ENCODE measurements at places on chromosomes 11 and 22. TPM values are rescaled to one million over a fixed set of nuclear protein-coding genes. Genes with fewer than 3 reads are reported as not detected.

Gene TIMP3
- polyA plus RNA-seq, result 105 TPM

DNA sequence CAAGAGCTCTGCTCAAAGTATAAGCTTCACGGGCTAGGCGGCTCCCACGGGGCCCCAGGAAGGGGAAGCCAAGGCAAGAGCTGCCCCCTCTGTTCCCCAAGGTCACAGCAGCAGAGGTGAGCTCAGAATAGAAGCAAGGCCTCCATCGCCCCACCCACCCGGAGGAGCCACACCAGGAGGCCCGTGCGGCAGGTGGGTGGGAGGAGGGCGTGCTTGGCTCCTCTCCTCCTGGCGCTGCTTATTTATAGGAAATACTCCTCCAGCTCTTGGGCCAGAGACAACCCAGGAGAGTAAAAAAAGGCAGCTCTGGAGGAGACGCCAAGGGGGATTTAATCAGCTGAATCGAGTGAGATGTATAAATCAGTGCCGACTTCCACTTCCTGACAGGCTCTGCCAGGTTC lies 87.8 kb downstream of the FEZ1 start:
- no peak for DNase-seq

DNA sequence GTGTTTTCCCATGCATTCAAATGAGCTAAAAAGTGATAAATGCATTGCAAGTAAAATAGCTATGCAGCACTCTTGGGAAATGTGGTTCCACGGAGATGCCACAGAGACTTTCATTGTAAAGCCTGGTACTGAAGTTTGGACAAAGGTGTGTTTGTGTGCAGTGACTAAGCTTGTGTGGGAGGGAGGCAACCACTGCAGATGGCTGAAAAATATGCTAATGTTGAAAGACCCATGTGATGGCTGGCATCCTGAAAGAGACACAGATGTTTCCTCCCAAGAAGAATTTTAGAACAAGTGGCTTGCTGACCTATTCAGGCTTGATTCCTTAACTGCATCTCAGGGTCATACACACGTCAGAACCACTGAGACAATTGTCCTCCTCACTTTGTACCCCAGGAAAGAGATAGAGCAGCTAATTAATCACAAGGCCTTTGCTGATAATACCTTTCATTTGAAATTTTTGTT lies 73.8 kb downstream of the FAM76B start:
- peak; percentile 99 for DNase-seq

GRCh38 chr22:30324014-30324730 lies 2.6 kb downstream of the TBC1D10A start:
- DNase-seq, result no peak

DNA sequence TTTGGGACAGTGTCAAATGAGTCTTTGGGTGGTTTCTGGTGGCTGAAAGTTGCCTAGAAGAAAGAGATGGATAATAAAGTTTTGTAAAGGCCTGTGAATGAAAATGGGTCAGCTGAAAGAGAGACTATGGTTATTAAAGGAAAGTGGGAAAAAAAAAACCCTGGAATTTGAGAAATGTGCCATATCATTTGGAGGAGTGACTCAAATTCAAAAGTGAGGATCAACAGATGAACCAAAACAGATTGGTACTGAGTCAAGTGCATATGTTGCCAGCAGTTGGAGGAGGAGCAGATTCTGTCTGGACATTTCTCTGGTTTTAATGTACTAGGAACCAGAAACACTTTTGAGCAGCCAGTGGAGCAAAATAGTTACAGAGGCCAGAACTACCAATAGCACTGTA lies 339.8 kb downstream of the KCNA4 start:
- DNase-seq, result no peak

Gene C22orf42
- not detected for polyA plus RNA-seq

Gene TESMIN
- 5.2 TPM for polyA plus RNA-seq

- peak; percentile 12 for DNase-seq
Measured at GRCh38 chr11:105937738-105938137, 84.3 kb downstream of the MSANTD4 start.

Gene NAALAD2
- not detected for polyA plus RNA-seq

GRCh38 chr11:118918686-118919280 lies 6.9 kb downstream of the BCL9L start:
- no peak for DNase-seq

Gene ZBTB44
- 13.3 TPM for polyA plus RNA-seq

DNA sequence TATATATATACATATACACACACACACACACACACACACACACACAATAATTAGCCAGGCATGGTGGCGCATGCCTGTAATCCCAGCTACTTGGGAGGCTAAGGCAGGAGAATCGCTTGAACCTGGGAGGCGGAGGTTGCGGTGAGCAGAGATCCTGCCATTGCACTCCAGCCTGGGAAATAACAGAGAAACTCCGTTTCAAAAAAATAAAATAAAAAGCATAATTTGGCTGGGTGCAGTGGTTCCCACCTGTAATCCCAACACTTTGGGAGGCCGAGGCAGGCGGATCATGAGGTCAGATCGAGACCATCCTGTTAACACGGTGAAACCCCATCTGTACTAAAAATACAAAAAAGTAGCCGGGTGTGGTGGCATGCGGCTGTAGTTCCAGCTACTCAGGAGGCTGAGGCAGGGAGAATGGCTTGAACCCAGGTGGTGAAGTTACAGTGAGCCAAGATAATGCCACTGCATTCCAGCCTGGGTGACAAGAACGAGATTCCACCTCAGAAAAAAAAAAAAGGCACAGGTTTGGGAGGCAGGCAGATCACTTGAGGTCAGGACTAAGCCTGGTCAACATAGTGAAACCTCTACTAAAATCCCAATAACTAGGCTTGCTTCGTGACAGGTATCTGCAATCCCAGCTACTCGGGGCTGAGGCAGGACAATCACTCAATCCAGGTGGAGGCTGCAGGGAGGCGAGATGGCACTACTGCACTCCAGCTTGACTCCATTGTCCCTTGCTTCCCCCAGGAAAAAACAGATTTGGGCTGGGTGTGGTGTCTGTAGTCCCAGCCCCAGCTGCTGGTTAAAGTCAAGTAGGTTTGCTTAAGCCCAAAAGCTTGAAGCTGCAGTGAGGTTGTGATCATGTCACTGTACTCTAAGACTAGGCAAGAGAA lies 11.8 kb upstream of the WDR74 start:
- DNase-seq, result no peak

DNA sequence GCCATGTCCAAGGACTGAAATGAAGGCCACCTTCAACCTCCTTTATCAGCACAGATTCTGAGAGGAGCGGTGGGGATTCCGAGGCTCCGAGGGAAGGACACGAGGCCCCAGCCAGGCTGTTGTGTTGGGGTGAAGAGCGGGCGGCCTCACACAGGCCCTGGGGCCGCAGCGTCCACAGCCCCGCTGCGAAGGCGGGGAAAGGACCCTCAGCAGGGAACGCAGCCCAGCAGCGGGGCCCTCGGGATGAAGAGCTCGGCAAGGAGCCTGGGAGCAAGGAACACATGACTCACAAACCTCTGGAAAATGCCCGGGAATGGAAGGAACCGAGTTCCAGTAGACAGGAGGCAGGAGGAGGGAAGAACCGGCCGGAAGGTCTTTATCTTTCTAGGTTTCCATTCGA lies 227.2 kb downstream of the BRD1 start:
- no peak for DNase-seq

Gene SPINDOC
- polyA plus RNA-seq, result 14.3 TPM

DNA sequence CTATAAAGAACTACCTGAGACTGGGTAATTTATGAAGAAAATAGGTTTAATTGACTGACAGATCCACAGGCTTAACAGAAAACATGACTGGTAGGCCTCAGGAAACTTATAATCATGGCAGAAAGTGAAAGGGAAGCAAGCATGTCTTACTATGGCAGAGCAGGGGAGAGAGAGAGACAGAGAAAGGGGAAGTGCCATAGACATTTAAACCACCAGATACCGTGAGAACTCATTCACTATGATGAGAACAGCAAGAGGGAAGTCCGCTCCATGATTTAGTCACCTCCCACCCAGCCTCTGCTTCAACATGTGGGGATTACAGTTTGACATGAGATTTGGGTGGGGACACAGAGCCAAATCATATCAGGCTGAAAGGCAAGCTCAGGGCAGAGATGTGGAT lies 327.1 kb upstream of the DDI1 start:
- DNase-seq, result no peak

DNA sequence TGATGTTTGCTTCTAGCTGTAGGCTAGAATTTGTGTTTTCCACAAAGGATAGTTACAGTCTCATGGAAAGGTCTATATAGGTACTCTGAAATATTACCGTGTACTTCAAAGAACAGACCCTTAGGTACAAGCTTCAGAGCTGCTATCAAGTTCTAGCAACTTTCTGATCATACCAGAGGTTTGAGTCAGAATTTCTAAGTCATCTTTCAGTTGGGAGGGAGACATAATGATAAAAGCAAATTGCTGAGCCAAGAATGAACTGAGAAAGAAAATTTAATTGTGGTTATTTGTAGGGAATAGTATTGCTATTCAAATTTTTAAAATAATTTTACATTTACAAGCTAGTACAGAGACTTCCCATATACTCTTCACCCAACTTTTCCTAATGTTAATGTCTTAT lies 19.9 kb upstream of the ME3 start:
- peak; percentile 27 for DNase-seq

Gene CSNK1E
- 255 TPM for polyA plus RNA-seq

Gene CHST1
- polyA plus RNA-seq, result 0.02 TPM

DNA sequence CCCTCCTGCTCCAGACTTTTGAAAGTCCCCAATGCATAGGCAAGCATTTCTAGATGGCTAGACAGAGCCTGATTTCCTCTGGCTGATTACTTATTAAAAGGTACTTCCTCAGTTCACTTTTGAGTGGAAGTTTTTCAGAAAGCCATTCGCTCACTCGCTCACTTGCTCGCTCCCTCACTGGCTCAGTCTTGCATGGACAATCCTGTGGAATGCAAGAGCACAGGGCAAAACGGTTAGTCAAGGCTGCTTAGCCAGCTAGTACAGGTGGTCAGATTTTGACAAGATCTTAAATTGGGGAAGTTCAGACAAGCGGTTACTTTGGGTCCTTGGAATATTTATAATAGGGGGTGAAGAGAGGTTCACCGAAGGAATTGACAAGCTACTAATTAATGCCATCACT lies 101.0 kb downstream of the ARL14EP start:
- no peak for DNase-seq

GRCh38 chr11:73734993-73735392 lies 25.9 kb downstream of the RAB6A start:
- peak; percentile 8 for DNase-seq

GRCh38 chr11:27095059-27095458 lies 54.4 kb downstream of the BBOX1 start:
- DNase-seq, result no peak

DNA sequence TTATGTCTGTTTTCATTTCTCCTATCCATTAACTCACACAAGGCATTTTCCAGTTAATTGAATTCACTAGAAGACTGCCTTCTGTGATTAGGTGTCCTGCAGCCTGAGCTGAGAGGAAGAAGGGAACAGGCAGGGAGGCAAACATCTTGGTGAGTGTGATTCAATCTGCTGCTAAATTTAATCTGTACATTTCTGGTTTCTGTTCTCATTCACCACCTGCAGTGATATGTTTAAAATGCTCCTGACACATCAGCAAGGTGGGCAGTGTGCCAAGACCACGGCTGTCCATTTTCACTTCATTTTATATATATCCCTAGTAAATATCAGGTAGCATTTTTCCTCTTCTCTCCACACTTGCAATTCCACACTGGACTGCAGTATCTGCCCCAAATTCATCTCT lies 416.5 kb downstream of the TMEM135 start:
- no peak for DNase-seq

DNA sequence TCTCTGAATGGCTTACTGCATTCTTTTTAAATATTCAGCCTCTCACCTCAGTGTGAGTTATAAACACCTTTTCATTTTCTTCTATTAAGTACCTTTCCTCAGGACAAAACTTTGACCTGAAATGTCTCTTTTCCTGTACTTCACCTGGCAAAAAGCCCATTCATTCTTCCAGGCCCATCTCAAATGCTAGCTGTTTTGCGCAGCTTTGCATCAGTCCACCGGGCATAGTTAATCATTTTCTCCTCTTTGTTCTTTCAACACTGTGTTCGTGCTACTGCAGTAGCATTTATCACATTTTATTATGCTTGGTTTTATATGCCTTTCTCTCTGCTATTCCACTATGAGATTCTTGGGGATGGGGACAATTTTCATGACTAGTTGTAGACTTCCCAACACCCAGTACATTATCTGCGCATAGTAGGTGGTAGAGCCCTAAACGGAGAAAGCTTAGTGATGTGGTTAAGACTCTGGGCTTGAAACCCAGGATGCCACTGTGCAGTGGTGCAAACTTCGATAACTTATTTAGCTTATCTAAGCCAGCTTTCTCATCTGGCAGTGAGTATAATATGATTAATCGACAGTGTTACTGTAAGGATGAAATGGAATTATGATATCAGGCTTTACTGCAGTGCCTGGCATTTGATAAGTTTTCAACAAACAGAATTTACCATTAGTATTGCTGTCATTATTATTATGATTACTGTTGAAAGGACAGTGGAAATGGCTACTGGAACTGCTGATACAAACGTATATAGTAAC lies 695.7 kb downstream of the NELL1 start:
- DNase-seq, result no peak

DNA sequence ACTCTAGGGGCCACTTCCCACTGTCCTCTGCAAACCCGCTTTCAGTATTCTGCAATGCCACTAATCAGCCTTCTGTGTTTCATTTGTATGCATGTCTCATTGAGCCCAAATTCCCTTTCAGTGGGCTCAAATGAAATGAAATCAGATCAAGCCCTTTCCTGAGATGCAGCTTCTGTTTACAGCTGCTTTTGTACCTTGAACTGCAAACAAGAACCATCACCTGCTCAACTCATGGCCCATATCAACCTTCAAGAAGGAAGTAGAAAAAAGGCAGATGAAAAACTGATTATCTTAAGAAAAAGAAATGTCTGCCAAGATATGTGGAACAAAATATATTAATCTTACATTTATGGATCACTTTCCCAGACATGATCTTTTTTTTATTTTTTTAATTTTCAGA lies 141.1 kb upstream of the ARHGAP42 start:
- no peak for DNase-seq

DNA sequence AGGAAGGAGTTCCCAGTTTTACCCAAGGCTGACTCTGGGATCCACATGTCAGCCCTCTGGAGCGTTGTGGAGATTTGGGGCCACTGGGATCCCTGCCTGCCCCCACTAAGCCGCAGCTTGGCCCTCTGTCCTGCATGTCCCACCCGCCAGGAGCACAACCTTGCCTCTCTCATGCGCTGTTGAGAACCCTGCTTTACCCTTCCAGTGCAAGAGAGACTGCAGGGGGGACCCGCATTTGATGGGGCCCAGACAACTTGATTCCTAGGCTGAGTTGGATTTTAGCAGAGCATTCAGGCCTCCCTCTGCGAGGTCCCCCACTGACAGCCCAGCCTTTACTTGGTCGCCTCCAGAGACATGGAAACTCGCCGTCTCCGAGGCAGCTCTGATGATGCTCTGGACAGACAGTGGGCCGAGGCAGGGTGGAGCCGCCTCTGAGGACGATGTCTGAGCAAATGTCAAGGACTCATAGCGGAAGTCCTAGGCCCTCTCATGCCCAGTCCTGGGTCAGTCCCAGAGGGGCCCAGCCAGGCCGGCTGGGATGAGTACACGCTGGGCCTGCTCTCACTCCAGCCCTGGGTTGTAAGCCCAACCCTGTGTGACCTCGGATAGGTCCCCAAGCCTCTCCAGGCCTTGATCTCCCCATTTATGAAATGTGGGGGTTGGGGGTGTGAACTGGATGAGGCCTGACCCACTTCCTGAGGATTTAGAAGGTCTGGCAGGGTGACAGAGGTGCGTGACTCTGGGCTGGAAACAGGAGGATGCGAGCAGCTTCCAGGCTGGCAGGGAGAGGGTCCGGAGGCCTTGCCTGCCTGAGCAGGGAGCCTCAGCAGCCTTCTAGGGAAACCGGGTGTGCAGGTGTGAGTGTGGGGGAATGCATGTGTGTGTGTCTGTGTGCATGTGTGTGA lies 630 bp downstream of the CD5 start:
- DNase-seq, result no peak

Measured in mammary epithelial cell (primary cell).